ENCODE measurements at places on chromosomes 1 and 21.

GRCh38 chr1:241316372-241316771 is 40.6 kb downstream of the RGS7 start:
- DNase-seq = no peak

- DNase-seq = no peak
These were observed 42.3 kb downstream of the HMGB4 start for GRCh38 chr1:33906156-33906555.

- DNase-seq = no peak
These were observed 31.5 kb downstream of the RNF220 start for GRCh38 chr1:44436401-44437106.

- no peak for DNase-seq
These were observed 1.8 kb downstream of the BTG3 start for GRCh38 chr21:17610911-17611310.

All from NCI-H460 (cell line).